ENCODE measurements at places on chromosomes 2 and 18.

DNA sequence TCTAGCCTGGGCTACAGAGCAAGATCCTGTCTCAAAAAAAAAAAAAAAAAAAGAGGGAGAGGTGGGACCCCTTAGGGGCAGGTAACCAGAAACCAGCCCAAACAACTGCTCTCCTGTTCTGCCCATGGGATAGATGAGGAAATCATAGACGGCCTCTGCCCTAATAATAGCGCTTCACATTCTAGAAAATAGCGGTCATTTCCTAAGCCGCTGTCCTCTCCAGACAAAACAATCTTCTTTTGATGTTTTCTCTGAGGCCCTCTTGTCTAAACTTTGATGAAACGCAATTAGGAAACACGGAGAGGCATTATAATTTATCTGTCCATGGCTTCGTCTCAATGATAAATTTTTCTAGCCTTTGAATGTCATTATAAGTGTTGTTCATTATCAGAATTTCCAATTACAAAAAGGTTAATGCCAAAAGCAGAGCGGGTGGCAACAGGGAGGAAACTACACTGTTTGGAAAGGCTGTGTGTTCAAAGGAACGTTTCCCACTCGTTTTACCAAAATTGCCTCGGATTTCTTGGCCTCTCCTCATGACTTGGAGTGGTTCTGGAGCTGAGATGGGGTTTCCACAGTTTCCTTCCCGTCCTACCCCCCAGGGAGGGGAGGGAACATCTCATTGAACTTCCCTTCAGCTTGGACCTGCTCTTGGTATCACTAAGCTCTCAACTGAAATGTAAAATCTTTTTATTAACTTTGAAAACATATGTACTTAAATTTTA lies 151.6 kb upstream of the ZNF236 start:
- DNase-seq, result no peak

GRCh38 chr2:211351987-211352386 lies 795.6 kb downstream of the CPS1 start:
- no peak for DNase-seq

GRCh38 chr2:197159661-197160211 lies 150.8 kb downstream of the ANKRD44 start:
- DNase-seq, result no peak

GRCh38 chr18:45876161-45876560 lies 50.7 kb downstream of the SIGLEC15 start:
- DNase-seq, result no peak

- no peak for DNase-seq
Measured at GRCh38 chr18:35256947-35257346, 16.1 kb downstream of the ZNF397 start.

DNA sequence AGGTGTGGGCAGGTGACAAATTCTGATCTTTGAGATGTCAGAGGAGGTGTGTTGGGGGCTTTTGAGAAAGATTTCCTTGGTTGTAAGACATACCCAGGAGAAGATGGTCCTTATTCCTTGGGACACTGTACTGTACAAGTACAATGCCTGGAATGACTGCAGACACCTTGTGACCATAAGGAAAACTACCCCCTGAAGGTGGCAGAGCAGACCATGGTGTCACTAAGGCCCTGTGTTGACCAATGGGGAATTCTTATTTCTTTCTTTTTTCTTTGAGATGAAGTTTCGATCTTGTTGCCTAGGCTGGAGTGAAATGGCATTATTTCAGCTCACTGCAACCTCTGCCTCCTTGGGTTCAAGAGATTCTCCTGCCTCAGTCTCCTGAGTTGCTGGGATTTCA lies 4.4 kb upstream of the ANKRD29 start:
- no peak for DNase-seq

GRCh38 chr2:62440281-62440946 lies 65.6 kb downstream of the TMEM17 start:
- no peak for DNase-seq

GRCh38 chr2:145110668-145111356 lies 590.9 kb upstream of the ZEB2 start:
- no peak for DNase-seq

Measured in MM.1S (cell line).